ENCODE measurements at places on chromosomes 3 and 15. TPM values are rescaled to one million over a fixed set of nuclear protein-coding genes. Genes with fewer than 3 reads are reported as not detected.

- H3K27ac ChIP-seq: no peak overlapping the region
- DNase-seq: no peak
- H3K4me3 ChIP-seq: no peak overlapping the region
- H3K36me3 ChIP-seq: no peaks in the 10 kb centered on the region
- no peaks in the 10 kb centered on the region for H3K4me1 ChIP-seq
Measured at GRCh38 chr3:39261726-39262125, 18.1 kb downstream of the CX3CR1 start.

WWTR1 gene
- total RNA-seq: 87.7 TPM

AQR gene
- total RNA-seq: 28.2 TPM

GRCh38 chr15:75313116-75313845 lies 22.6 kb upstream of the COMMD4 start:
- H3K4me3 ChIP-seq: no peak overlapping the region
- DNase-seq: no peak
- peaks cover 6% of the 10 kb centered on the region for H3K27me3 ChIP-seq
- H3K27ac ChIP-seq: no peak overlapping the region
- no peaks in the 10 kb centered on the region for H3K36me3 ChIP-seq
- no peaks in the 10 kb centered on the region for H3K4me1 ChIP-seq

PLA2G4E gene
- total RNA-seq: 1.5 TPM

- no peak for DNase-seq
- H3K27me3 ChIP-seq: no peaks in the 10 kb centered on the region
- H3K4me1 ChIP-seq: peaks cover 16% of the 10 kb centered on the region
- H3K36me3 ChIP-seq: no peaks in the 10 kb centered on the region
- no peak overlapping the region for H3K4me3 ChIP-seq
- H3K27ac ChIP-seq: no peak overlapping the region
Measured at GRCh38 chr3:136856665-136857064, 5.3 kb upstream of the NCK1 start.

DNA sequence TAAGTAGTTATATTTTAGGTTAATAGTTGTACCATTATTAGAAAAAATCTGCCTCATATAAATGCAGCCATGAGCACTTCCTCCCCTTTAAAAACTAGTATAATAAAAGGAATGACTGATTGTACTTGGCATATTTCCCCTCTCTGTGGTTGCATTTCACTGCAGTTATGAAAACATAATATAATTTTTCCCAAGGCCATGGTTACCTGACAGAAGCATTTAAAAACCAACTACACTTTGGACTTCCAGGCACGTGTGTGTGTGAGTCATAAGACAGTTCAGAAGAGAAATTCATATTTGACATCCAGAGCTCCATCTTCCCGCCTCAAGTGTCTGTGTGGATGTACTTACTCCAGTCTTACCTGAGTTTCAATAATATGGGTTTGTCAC lies 828.2 kb upstream of the CFAP20DC start:
- H3K4me1 ChIP-seq: no peaks in the 10 kb centered on the region
- DNase-seq: no peak
- no peaks in the 10 kb centered on the region for H3K36me3 ChIP-seq
- H3K27me3 ChIP-seq: no peaks in the 10 kb centered on the region

DNA sequence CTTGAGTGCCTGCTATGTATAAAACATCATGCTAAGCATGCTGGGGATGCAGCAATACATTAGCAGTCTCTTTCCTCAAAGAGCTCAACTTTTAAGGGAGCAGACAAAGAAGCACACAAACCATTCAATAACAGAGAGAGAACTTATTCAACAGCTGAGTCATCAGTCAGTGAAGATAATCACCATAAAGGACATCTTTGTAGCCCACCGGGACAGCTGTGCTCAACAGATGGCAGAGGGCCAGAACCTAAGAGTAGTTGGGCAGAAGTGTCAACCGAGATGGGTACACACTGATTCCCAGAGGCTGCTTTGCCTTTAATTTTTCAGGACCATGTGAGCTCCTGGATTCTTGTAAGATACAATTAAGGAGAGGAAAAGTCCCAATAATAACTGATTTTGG lies 4.2 kb upstream of the RAB8B start:
- no peaks in the 10 kb centered on the region for H3K27me3 ChIP-seq
- H3K27ac ChIP-seq: no peak overlapping the region
- no peak overlapping the region for H3K4me3 ChIP-seq

MORC1 gene
- not detected for total RNA-seq

DNA sequence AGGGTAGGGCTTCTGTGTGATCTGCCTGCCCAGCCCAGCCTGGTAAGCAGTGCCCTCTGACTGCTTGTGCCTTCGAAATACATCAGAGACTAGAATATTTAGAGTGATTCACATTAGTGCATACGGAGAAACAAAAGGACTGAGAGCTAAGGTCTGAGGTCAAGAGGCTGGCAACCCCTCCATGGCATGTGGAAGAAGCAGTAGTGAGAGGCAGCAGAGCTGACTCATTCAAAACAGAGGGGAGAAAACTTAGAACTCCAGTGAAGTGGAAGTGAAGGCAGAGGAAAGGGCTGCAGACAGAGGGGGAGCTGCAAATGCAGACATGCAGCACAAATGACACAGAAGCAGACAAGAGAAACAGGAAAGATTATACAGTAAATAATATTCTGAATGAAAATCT lies 61.6 kb downstream of the ULK4 start:
- peaks cover 9% of the 10 kb centered on the region for H3K36me3 ChIP-seq
- no peaks in the 10 kb centered on the region for H3K4me1 ChIP-seq
- no peak for DNase-seq
- H3K4me3 ChIP-seq: no peak overlapping the region
- H3K27ac ChIP-seq: no peak overlapping the region

SKOR1 gene
- total RNA-seq: 0.52 TPM

DNA sequence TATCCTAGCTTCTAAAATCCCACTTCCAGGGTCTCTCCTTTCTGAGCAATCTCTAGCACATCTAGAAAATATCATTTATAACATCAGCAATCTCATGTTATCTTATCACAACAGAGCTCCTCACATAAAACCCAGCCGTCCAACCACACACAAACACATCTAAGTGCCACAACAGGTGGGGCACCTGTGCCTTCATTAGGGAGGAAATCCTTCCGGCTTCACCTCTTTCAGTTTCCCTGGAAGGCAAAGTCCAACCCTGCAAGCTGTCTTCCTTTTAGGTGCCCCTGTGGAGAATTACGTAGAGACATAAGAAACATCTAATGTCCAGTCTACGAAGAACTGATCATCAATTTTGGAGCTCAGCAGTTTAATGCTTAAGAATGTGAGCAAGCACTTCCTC lies 1.6 kb downstream of the ZDHHC3 start:
- H3K27me3 ChIP-seq: no peaks in the 10 kb centered on the region
- H3K36me3 ChIP-seq: no peaks in the 10 kb centered on the region
- H3K27ac ChIP-seq: no peak overlapping the region

- H3K27me3 ChIP-seq: no peaks in the 10 kb centered on the region
- no peak overlapping the region for H3K27ac ChIP-seq
- H3K36me3 ChIP-seq: no peaks in the 10 kb centered on the region
- H3K4me1 ChIP-seq: no peaks in the 10 kb centered on the region
- no peak overlapping the region for H3K4me3 ChIP-seq
Measured at GRCh38 chr3:135133905-135134683, 339.0 kb downstream of the EPHB1 start.

- no peaks in the 10 kb centered on the region for H3K36me3 ChIP-seq
- DNase-seq: no peak
- no peaks in the 10 kb centered on the region for H3K27me3 ChIP-seq
Measured at GRCh38 chr15:56968821-56969220, 50.4 kb downstream of the TCF12 start.

- no peak overlapping the region for H3K4me3 ChIP-seq
- no peaks in the 10 kb centered on the region for H3K4me1 ChIP-seq
- no peaks in the 10 kb centered on the region for H3K27me3 ChIP-seq
- H3K27ac ChIP-seq: no peak overlapping the region
- no peak for DNase-seq
- no peaks in the 10 kb centered on the region for H3K36me3 ChIP-seq
Measured at GRCh38 chr15:36284911-36285310, 294.5 kb upstream of the CDIN1 start.

STARD5 gene
- 5.4 TPM for total RNA-seq

GRCh38 chr3:148036331-148036876 lies 627.2 kb downstream of the ZIC1 start:
- H3K4me3 ChIP-seq: no peak overlapping the region
- no peak for DNase-seq
- H3K27ac ChIP-seq: no peak overlapping the region

DNA sequence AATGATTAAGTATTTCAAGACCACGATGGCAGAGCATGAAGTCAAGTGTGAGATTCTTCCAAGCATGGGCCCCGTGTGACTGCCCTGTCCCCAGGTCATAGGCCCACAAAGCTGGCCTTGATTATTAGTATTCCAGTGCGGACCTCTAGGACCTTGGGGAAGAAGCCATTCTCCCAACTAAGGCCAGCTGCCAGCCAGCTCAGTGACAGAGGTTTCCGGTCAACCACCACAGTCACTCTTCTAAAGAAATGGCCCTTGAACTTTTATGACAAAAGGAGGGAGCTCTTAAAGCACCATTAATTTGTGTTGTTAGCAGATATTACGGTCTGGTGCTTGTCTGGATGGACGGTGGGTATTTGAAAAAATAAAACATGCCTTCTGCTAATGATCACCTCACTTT lies 28.0 kb downstream of the FAM3D start:
- H3K4me1 ChIP-seq: peaks cover 5% of the 10 kb centered on the region
- H3K27me3 ChIP-seq: peaks cover 13% of the 10 kb centered on the region
- no peak overlapping the region for H3K4me3 ChIP-seq

HACL1 gene
- 15.2 TPM for total RNA-seq

PDIA3 gene
- 382 TPM for total RNA-seq

DNA sequence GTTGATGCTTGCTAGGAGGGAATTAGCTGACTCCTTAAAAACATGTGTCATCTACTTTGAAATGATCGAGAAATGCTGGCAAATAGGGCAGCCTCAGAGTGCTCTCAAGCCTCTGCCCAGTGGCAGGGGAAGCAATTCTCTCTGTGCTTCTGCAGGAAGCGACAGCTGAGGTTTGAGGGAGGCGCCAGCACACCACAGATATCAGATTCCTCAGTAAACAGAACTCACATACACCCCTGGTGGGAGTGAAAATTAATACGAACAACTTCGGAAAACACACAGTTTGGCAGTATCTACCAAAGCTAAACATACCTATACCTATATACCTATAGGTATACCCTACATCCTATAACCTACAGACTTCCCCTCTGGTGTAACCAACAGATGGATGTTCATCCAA lies 61.3 kb downstream of the NSMCE3 start:
- H3K27me3 ChIP-seq: no peaks in the 10 kb centered on the region
- no peak overlapping the region for H3K4me3 ChIP-seq
- no peak overlapping the region for H3K27ac ChIP-seq
- DNase-seq: no peak
- no peaks in the 10 kb centered on the region for H3K36me3 ChIP-seq
